ENCODE measurements at places on chromosomes 7 and 10. TPM values are rescaled to one million over a fixed set of nuclear protein-coding genes. Genes with fewer than 3 reads are reported as not detected.
A peak's percentile ranks its signal among the peaks of the same experiment; 100 is the strongest.

The CLRN3 gene
- not detected for total RNA-seq

- no peak for DNase-seq
These were observed 142.7 kb downstream of the ADARB2 start for GRCh38 chr10:1594372-1595241.

DNA sequence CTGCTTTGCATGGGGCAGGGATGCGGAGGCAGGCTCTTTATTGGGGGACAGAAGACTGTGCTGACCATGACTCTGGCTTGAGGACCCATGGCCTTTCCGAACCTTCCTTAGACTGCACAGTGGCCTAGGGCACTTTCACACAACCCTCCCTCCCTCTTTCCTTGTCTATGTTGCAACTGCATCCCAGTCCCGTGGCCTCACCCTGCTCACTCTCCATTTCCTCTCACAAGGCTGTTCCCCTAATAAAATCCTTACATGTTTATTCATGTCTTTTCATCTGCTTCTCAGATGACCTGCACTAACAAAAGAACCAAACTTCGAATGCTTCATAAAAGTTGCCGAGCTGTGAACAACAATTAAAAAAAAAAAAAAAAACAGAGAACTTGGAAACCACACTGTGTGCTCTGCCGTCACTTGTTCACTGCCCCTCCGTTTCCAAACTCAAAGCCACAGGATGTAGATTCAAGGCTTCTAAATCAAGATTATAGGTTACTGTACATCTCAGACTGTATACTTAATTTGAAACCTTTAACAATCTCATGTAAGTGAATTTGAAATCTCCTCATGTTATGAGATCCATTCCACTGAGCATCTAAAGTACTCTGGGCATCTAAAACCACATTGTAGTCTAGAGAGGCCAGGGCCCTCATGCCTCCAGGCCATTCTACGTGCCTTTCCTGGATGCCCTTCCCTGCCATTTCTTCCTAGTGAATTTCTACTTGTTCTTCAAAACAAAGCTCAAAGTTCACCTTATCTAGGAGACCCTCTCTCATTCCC is 265.9 kb downstream of the SNX13 start:
- DNase-seq, result no peak

DNA sequence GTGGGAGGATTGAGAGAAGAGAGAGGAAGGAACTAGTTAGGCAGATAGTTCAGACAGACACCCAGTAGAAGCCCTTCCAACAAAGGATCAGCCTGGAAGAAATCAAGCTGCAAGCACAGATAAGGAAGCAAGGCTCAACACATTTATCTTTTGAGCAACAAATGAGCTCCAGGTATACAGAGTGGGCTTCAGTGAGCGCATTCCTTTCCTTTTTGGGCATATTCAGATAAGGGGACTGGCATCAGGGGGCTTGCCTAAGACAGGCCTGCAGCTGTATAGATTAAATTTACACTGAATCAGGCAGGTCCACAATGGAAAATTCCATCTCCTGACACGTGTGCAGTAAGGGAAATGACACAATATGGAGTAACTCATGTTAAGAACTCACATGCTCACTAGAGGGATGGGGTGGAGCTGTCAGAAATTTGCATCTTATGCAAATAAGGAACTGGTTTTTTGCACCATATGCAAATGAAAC is 147.2 kb downstream of the AKR1D1 start:
- DNase-seq, result no peak

GRCh38 chr7:78090616-78091015 is 292.0 kb downstream of the PHTF2 start:
- no peak for DNase-seq

DNA sequence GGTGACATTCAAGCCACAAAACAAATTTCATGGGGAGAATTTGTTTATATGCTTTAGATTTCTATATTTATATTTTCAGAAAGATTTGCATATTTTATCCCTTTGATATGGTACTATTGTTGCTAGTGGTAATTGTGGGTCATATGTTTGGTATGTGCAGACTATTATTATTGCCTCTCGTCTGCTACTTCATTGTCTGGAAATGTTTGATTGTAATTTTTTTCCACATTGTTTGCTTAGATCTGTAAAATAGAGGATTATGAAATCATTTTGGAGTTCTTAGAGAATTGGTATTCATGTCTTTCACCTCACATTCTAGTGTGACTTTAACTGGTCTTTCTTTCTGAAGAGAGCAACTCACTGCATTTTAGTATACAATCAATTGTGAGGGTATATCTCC is 44.7 kb downstream of the MYO3A start:
- DNase-seq, result peak; percentile 68

The FXYD4 gene
- not detected for total RNA-seq

The CLDN15 gene
- 8.7 TPM for total RNA-seq

The HOXA3 gene
- total RNA-seq, result not detected

DNA sequence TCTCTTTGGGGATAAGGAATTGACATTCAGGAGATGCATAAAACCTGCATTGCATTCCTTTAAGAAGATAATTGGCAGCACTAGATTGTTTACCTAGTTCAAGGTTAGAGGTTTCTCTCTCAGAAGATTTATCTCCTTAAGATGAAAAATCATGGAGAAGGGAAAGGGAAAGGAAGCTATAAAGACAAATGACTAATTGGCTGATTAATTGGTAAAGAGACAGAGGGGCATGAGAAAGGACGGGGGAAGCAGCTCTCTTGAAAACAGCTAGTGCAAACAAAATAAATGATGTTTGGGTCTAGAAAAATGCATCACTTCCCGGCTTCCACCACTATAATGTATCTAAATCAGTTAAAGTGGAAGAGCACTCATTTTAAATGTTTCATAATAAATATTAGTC is 941.2 kb downstream of the XPNPEP1 start:
- peak; percentile 36 for DNase-seq

DNA sequence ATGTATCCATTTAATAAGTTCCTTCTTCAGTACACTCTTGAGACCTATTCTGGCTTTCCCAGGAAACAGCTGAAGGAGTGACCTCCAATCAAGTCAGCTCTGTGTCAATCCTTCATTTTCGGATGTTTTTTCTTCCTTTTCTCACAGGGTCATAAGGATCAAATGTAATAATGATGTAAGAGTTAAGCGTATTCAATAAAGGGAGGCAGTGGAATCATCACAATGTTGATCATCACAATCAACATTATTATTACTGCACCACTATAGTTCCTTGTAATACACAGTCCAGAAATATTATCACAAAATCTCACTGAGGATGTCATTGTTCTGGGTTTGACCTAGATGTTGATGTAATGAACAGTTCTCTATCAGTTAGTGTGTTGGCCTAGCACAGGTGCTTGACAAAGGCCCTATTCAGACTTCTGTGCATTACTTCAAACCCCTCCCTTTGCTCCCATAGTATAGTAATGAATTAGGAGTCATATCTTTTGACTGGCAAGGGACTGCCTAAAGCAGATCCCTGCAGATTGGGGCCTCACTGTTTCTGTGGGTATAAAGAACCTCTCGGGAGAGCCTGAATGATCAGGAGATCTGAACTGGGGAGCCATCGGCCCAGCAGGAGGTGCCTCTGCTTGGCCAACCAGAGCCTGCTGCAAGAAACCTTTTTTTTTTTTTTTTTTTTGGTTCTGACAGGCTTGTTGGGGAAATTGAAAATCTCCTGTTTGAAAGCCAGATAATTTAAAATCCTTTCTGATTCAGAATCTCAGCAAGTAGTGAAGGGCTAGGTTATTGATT is 100.6 kb downstream of the KAT6B start:
- no peak for DNase-seq

GRCh38 chr7:158053183-158053915 is 534.3 kb downstream of the PTPRN2 start:
- DNase-seq, result no peak

DNA sequence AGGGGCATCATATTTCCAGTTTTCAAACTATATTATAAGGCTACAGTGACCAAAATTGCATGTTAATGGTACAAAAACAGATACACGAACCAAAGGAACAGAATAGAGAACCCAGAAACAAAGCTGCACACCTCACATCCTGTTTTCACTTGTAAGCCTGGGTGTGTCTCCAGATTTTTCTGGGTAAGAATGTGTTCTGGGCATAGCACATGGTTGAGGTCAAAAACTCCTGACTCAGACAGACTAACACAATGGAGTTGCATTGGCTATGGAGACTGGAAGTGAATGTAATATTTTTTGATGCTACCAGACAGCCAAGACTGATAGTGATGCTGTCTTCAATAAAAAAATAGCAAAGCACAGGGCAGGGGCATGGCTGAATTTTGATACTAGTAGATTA is 1175.2 kb downstream of the NXPH1 start:
- peak; percentile 0 for DNase-seq

The MKI67 gene
- 4.6 TPM for total RNA-seq

DNA sequence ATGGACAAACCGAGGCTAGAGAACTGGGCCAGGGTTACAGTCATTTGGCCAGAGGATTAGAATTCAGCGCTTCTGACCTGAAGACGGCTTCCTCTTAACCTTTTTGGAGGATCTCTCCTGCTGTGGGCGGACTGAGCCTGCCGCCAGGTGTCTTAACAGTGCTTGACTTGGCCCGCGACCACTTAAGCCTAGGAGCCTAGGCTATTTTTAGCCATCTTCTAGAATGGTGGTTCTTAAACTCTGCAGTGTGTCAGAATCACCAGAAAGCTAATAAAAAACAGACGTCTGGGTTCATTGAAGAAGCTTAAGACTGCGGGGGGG is 722 bp downstream of the MDH2 start:
- DNase-seq, result no peak

The GIMAP8 gene
- total RNA-seq, result not detected

DNA sequence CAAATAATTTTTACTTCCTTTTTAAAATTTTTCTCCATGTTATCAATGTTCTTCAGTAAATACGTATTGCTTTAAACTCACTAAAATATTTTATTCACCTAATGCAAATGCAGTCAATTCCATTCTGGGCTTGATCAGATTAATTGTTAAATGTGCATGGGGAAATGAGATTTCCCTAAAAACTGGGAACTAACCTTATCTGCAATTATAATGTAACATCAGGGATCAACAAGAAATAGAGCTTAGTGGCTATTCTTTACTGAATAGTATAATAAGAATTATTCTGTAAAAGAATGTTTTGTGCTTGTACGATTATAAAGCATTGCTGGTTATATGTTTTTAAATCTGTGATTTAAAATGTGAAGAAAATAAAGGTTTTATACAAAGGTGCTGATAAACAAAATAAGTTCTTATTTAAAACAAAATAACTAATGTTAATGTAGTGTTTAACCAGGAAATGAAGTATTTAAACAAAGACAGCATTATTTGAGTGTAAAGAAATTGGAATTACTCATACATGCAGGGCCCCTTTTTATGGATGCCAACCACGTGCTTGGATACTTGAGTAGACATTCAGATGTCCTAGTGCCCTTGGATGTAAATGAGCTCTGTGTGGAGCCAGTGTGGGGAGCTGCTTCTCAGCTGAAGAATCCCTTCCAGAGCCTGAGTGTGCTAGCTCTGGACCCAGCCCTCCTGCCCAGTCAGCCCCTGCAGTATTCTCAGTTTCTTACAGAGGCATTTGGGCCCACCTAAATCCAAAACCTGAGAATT is 84.2 kb downstream of the REEP3 start:
- peak; percentile 7 for DNase-seq

The LRRC72 gene
- total RNA-seq, result not detected

DNA sequence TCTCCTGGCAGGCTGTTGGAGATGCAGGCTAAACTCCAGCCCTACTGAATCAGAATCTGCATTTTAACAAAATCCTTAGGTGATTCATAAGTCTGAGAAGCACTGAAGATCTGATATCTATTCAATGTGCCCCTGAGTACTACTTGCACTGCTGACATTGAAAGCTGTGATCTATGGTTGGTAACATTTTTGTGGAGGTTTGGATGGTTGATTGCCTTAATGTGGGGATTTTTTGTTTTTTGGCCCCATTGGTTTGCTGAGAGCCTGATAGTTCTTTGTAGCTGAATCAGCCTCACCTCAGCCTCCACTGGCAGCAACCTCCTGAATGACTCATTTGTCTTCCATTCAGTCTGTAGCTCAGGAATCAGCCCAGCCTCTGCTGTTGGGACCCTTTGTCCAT is 14.7 kb upstream of the LRRN3 start:
- DNase-seq, result peak; percentile 97

The SPAM1 gene
- not detected for total RNA-seq

The CYREN gene
- 33.7 TPM for total RNA-seq

The SHH gene
- 0.16 TPM for total RNA-seq

The LLCFC1 gene
- total RNA-seq, result not detected
